Activated CD8-positive, alpha-beta memory T cell treated with anti-CD3 and anti-CD28 coated beads, Interleukin-2, amount 10 ng/mL, durations not matched to agents 7 days and 5 days (primary cell): ENCODE measurements at places on chromosomes 5 and 9. TPM values are rescaled to one million over a fixed set of nuclear protein-coding genes. Genes with fewer than 3 reads are reported as not detected.

TNFSF8 gene
- total RNA-seq, result 30.3 TPM

- DNase-seq, result no peak
These were observed 285.9 kb downstream of the KIF4B start for GRCh38 chr5:155299386-155300005.

GRCh38 chr5:72956324-72957140 is 691 bp downstream of the FCHO2 start:
- peak; percentile 56 for DNase-seq

DNA sequence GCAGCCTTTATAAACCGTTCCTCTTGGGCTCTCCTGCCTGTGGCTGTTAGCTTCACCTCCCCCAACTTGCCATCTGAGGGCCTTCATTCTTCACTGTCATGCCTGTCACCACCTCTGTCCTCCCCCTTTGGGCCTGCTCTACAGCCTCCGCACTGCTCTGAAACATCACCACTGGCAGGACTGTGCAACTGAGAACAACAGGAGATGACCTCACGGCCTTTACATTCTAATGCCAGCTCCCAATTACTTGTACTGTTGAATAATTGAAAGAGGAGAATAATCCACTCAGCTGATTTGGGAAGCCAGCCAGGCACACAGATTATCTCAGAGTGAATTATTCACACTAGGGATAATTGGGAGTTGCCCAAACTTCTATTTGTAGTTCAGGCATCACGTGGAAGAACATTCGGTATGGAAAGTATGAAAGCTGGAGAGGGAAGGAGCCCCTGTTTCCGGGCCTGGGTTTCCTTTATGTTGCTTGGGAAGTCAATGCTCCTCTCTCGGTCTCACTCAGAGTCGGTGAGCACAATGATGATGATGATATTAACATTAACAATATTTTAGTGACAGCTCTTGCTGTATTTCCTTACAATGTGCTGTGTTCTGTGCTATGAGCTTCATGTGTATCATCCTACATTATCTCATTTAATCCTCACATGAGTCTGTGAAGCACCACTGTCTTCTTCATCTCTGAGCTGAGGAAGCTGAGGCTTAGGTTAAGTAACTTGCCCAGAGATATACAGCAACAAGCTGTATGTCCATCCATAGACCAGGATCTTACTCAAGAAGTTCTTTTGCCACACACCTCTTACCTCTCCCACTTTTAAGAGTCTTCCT is 99.3 kb upstream of the LRRTM2 start:
- no peak for DNase-seq

NACC2 gene
- 9.7 TPM for total RNA-seq

EMB gene
- 132 TPM for total RNA-seq

FLT4 gene
- total RNA-seq, result 1.7 TPM

DNA sequence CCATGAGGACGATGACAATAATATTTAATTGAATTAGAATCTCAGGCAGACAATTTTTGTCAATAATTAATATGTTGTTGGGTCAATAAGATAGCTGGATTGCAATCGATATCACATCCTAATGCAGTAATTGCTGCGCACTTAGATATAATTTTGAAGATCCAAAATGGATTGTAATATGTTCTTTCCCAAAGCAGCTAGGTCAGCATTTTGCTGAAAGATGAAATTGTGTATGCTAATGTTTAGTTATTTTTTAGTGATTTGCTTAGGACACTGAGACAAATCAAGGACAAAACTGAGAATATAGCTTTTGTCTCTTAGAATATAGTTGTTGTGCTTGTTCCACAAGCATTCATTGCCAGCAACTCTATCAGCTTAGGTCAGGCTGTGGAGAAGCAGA is 389.9 kb downstream of the MTRR start:
- no peak for DNase-seq
